ENCODE measurements at places on chromosomes 2 and 18.

DNA sequence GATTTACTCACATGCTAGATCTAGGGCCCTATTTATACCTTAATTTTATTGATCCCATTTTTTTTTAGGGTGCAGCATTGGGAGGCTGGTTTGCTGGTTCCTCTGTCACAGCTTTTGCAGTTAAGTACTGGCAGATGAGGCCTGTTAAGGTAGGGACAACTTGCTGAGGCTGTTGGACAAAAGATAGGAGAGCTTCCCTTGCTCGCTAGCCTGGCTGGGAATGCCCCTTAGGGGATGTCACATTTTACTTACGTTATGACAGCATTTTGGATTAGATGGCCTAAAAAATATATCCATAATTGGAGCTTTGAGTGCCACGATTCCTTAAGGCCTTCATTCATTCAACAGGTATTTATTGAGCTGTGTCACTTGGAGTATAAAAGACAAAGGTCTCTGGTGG, 8.2 kb downstream of the LGALSL start:
- no peak for DNase-seq

- DNase-seq = no peak
These were observed 36.4 kb upstream of the TBR1 start for GRCh38 chr2:161379740-161380139.

DNA sequence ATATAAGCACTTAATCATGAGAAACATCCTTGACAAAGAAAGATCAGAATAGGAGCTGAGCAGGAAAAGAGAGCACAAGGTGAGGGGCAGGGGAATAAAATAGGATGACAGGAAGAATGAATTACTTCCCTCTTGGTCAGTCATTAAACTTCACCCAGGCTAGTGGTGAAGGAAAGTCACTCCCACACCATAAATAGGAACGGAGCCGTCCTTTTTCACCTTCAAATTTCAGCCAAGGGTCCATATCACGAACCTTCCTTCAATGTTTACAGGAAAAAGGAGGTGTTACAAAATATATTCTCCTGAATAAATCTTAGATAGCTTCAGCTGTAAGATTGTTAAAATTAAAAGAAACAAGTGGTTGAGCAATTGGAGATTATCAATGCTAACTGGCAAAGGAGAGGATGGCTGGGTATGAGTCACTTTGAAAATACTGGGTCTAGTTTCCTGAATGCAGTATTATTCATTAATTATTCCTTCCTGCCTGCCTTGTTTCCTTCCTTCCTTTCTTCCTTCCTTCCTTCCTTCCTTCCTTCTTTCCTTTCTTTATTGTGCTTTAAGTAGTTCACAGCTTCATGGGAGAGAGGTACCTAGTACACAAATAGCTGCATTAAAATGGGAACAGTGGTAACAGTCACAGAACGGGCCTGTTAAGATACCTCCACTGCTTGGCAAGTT, 292.3 kb upstream of the ID2 start:
- no peak for DNase-seq

DNA sequence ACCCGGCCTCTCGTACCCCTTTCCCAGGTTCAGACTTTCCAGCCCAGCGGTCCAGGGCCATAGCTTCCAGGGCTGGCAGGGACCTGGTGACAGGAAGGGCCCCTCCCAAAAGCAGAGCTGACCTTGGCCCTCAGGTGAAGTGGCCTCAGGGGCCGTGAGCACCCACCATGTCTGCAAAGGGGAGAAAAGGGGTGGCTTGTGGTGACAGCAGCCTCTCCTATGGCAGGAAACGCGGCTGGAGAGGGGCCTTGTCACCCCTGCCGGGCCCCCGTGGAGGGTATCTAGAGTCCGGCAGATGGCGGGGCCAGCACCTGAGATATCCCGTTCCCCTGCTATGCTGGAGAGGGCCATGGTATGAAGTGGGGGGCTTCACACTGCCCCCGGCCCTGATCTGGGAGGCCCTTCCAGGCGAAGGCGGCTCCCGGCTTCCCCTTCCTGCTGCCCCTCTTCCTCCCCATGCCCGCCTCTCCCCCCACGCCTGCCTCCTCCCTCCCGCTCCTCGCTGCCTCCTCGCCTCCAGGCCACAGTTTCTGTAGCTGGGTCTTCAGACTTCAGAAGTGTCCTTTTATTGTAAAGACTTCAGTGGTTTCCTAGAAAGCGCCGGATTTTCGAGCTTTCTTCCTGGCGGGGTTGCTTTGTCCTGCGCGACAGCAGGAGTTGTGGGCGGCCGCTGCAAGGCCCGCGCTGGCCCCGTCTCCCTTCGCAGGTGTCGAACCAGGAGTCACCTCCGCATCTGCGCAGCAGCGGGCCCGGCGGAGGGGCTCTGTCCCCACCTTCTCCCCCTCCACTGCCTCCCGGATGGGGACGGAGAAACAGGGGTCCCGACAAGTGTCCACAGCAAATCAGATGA, 240.5 kb upstream of the MYT1L start:
- DNase-seq = no peak

DNA sequence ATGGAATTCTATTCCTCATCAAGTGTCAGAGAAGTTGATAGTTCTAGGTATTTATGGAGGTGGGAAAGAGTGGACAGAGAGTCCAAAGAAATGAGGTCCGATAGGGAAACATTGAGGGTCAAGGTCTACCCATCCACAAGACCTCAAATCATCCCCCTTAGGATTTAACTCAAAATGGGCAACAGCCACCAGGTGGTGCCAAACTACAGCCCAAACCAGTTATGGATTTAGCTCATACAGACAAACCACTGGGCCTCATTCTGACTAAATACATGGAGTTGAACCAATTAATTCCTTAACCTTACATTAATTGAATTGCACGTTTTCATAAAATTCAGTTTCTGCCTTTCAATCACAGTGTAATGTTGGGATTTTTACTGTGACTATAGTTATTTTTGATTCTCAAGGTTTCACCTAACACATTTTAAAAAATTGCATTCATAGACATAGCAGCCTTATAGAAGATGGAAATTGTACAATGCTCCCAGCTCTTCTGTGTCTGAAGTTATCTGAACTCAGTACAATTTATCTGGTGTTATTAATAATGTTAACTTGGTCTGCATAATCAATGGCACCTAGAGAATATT, 98.2 kb upstream of the HNMT start:
- DNase-seq = peak; percentile 81

Measured in NCI-H146 (cell line).